ENCODE measurements at places on chromosomes 12 and 14.

DNA sequence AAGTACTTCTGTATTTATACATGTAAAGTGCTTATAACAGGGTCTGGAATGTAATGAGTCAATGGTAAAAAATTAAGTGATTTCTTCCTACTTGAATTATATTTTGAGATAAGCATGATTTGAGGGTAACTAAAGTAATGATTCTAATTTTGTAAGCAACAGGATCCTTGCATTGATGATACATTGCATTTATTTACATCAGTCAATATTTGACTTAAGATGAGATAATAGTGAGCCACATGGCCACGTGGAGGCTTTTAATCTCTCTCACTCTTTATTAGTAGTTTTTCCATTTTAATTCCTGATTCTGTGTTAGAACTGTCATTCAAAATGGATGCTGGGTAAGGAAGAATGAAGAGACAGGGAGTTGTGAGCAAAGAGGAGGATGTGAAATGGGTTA, 298.1 kb upstream of the PRICKLE1 start:
- no peak for DNase-seq

DNA sequence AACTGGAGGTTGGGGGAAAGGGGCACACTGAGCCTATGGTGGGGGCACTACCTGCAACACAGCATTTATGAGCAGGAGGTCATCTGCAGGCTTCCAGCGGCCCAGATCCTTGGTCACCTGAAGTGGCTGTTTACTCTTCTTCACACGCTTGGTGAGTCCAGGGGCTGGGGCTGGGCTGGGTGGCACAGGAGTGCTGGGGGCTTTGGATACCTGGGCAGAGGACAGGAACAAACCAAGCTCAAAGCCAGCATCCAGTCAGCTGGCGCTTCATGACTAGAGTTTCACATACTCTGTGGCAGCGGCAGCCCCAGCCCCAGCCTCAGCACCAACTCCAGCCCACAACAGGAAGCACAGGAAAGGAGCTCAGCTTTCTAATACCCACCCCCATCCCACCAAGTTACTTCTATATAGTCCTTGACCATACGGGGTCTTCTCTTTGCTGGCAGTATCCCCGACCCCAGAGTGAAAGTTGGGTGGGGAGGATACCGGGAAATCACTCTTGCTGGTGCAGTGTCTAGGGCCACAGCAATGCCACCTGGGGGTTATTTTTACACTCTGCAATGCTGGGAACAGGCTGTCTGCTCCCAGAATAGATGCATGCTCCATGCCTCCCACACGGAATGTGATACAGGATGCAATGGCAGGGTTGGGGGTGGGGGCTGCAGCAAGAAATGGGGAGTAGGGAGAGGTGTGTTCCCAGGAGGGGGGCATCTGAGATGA, 3.1 kb downstream of the MCRS1 start:
- DNase-seq: no peak

- DNase-seq: no peak
These were observed 16.7 kb downstream of the ALDH1L2 start for GRCh38 chr12:105067511-105068031.

- no peak for DNase-seq
These were observed 42.1 kb upstream of the KCNH3 start for GRCh38 chr12:49496417-49497360.

GRCh38 chr12:87155621-87156020, 873.6 kb downstream of the C12orf50 start:
- DNase-seq: no peak

DNA sequence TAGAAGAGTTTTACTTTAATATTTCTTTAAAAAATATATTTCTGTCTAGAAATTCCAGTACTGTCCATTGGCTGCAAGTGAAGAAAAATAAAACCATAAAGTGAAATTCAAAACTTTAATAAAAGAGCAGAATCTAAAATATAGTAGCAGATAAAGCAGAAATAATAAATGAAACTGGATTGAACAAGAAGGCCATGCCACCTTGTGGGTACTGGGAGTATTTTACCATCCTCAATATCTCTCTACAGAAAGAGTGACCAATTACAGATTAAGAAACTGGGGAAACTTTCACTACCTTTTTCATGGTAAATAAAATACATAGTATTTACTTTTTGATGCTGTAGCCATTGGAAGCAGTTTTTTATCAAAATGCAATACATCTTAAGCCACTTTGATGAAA, 220.5 kb downstream of the BCAT1 start:
- no peak for DNase-seq

GRCh38 chr12:13147688-13148484, 44.4 kb upstream of the GSG1 start:
- DNase-seq: no peak

GRCh38 chr12:88693837-88694445, 113.7 kb upstream of the KITLG start:
- DNase-seq: no peak

GRCh38 chr12:123457980-123458779, at the start of gene SNRNP35:
TSS of gene SNRNP35 (plus strand) at chr12:123458139. CDS start at chr12:123465541, 7,402 bp downstream.
- peak; percentile 90 for DNase-seq

GRCh38 chr12:119444462-119445044, 110.0 kb downstream of the CCDC60 start:
- DNase-seq: peak; percentile 32

DNA sequence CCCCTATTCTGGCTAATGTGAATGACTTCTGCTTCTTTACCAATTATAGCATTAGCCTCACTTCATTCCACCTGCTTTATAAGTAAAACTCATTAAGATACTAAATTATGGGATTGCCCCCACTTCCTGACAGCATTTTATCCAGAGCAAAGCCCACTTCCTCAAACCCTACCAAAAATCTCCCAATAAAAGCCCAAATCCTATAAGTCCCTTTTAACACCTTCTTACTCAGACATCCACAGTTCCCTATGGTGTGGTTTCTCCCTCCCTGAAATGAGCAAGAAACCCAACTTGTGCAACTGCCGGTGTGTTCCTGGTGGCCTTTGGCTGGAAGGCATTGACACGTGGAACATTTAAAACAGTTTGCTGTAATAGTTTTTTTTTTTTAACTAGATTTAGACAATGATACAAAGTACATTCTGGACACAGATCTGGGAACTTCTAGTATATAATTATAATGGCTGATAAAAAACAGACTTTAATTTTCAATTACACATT, 53.1 kb downstream of the BRMS1L start:
- DNase-seq: no peak

GRCh38 chr12:53978477-53979356, 4.0 kb upstream of the HOTAIR start:
- DNase-seq: no peak

- no peak for DNase-seq
These were observed 1.7 kb upstream of the OR4K5 start for GRCh38 chr14:19918553-19919264.

DNA sequence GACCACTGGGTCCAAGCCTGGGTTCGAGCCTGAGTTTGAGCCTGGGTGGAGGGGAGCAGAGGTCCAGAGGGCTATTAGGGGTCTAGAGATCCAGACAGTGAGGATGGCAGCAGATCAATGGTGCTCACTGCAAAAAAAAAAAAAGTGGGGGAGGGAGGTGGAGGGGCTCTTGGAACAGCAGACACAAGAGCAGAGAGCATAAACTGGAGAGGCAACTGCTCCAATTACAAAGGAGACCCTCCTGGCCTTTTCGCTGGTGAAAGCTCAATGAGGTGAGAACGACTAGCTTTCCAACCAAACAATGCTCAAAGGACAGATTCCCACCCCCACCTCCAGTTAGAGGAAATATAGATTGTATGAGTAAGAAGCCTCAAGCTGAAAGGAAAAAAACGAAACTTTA, 124.2 kb upstream of the TSPAN8 start:
- no peak for DNase-seq

GRCh38 chr12:75995691-75996090, 35.9 kb downstream of the PHLDA1 start:
- no peak for DNase-seq

DNA sequence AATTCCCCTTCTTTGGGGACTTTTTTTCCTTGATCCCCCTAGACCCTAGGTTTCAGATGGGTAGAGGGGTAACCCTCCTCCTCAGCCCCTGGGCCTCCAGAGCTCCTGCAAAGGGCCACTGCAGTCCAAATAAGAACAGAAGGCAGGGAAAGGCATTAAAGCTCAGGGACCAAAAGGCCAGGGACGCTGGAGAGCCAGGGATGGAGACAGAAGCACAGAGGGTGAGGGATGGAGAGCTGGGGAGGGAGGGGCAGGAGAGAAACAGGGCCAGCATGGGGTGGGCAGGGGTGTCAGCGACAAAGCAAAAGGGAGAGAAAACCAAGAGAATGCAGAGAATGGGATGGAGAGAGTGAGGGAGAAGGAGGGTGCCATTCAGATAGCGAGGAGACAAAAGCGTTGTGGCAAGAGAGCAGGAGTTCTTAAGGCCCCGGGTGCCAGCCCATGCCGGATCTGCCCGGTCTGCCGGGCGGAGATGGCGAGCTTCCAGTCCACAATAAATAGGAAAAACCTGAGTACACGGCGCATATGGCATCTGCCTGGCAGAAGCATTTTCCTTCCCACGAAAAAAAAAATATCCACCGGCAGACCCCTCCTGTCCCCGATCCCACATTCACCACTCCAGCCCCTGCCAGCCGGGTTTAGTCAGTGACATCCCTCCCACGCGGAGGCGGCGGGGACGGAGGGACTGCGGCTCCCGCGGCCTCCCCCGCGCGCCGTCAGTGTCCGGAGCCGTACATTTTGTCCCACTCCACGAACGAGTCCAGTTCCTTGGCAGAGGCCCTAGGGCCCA, 28.6 kb downstream of the FIGNL2 start:
- no peak for DNase-seq

DNA sequence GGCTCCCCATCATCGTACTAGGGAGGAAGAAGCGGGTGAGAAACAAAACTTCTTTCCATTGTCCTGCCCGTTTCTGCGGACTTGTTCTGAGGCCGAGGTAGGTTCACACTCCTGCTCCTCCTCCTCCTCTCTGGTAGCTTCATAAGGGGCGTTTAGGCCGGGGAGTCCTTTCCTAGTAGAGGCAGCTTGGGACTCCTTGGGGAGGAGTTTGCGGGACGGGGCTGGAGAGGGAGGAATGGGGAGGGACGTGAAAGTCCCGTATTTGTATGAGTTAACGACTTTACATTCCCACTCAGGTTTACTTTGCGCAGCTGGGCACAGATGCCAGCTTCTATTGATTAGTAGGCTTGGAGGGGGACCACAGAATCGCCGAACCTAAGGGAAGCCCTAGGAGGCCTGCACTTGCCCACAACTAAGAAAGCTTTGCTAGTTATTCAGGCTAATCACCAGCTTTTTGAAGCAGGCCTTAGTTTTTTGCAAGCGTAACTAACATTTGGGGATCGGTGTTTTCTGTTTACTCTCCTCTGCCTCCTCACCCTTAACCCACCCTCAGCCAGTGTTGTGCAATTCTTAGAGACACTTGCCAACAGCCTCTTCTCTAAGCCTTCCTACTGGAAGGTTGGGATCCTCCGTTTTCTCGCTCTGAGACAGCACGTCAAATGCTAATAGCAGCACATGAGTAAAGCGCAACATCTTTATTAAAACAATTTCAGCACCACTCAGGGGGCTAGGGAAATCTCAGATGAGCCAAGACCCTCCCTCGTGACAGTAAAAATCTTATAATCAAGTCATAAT, 499 bp downstream of the RNASE4 start:
- DNase-seq: peak; percentile 64

- DNase-seq: no peak
These were observed 9.6 kb downstream of the KRT7 start for GRCh38 chr12:52242442-52243258.

GRCh38 chr12:101963697-101964096, 86.3 kb downstream of the DRAM1 start:
- DNase-seq: peak; percentile 26

DNA sequence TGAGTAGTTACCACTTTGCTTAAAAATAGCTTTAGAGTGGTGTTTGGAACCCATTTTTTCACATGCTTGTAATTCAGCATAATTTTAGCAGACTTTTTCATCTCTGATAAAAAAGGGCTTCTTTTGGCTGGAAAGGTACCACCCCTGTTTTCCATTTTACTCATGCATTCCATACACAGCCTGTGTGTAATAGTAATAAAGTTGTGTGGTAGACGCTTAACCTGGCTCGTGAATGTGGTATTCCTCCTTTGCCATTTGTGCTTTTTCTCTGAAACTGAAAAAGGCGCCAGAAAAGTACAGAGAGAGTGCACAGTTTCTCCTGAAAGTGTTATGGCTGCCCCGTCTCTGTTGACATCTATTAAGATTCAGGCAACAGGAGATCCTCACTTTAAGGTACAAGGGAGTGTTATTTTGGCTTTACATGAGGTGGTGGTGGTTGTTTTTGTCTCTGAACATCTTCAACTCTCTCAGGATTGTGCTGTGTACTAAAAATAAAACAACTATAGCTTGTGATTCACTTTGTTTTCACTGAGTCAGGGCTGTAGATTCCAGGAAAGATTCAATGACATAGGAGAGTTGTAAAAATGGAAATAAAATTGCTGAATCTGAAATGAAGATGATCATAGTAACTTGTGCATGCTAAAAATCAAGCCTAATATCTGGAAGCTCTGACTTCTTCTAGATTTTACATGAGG, 45.6 kb upstream of the MIS18BP1 start:
- DNase-seq: no peak

DNA sequence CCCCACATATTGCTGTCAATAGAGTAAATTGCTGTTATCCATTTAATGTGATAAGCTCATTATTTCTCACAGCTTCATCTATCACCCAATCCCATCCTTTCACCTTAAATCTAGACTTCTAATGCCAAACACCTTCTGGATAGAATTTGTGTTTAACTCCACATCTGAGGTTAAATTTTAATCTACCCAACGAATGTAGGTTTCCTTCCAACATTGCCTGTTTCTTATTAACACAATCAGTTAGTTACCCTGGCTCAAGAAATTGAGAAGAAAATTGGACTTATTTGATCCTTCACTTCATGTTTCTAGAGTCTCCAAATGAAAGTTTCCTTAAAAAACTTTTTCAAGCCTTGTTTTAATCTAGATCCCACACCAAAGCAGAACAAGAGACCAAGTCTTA, 67.3 kb downstream of the PTPRO start:
- no peak for DNase-seq

DNA sequence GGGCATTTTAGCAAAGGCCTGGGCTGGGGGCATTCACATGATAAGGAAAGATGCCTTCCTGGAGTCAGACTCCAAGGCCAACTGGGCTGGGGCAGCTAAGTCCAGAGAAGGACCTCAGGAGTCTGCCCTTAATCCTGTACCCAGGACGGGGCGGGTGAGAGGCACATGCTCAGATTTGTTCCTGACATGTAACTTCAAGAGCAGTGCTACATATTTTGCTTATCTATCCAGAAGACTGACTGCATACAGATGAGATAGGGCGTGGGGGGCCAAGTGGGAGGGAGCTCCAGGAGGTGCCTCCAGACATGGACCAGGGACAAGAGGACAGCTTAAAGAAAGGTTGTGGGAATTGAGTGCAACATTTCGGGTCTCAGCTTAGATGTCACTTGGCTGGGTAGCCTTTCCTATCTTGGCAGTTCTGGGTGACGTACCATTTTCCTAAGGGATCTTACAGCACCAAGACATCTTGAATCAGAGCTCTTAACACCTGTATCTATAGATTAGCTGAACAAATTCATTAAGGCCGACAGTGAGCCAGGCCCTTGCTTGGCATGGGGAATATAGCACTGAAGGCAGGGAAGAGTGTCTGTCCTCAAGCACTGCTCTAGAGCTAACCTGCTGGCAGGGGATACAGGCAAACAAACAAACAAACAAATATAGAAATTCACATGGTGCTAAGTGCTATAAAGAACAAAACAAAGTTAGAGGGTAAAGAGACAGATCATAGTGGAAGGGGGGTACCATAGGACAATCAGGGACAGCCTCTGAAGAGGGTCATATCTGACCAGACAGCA, 61.2 kb downstream of the PTPN21 start:
- no peak for DNase-seq

All from femur (tissue), 1 donor.